ENCODE measurements at places on chromosomes 11 and 22. TPM values are rescaled to one million over a fixed set of nuclear protein-coding genes. Genes with fewer than 3 reads are reported as not detected.

- no peaks in the 10 kb centered on the region for H3K27me3 ChIP-seq
- no peak overlapping the region for H3K4me3 ChIP-seq
Measured at GRCh38 chr11:106520146-106520912, 442.9 kb downstream of the AASDHPPT start.

DNA sequence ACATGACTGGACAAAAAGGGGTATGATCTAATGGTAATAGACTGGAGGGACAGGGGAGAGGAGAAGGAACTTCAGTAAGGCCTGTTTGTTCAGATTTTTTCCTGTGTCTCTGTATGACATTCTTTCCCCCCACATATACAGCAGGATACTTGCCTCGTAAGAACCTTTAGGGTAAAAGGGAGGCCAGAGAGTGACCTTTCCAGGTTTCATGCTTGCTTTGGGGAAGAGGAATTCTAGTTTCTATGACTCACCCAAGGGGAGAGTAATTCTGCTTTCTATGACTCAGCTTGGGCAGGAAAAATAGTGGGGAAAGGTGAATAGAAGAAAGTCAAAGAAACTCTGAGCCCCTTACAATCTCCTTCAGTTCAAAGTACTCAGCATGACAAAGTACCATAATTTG, 457.0 kb downstream of the DLG2 start:
- DNase-seq: no peak
- no peaks in the 10 kb centered on the region for H3K4me1 ChIP-seq
- no peaks in the 10 kb centered on the region for H3K36me3 ChIP-seq

- no peak overlapping the region for H3K27ac ChIP-seq
- H3K4me3 ChIP-seq: no peak overlapping the region
- no peak for DNase-seq
Measured at GRCh38 chr11:81253244-81253643, 1480.4 kb downstream of the FAM181B start.

DNA sequence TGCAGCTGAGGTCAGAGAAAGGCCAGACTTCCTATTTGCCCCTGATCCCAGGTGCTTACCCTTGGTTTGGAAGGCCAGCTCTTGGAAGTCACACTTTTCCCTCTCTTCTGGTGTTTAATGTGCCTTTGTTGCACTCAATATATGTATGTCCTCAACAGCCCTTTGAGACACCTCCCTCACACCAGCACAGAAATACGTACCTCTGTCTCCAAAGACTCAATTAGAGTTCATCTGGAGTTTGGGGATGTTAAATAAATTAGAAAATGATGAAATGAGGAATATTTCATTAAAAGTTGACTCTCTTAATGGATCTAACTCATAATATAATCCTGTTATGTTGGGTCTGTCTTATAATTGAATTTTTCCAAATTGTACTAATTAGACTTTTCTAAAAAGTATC, at the start of gene OR9G4:
Gene OR9G4 (minus strand): TSS at position 101 of the 400 bp plus-strand sequence. CDS start 4,931 bp downstream, outside the sequence.
- no peaks in the 10 kb centered on the region for H3K36me3 ChIP-seq
- H3K4me1 ChIP-seq: no peaks in the 10 kb centered on the region

DNA sequence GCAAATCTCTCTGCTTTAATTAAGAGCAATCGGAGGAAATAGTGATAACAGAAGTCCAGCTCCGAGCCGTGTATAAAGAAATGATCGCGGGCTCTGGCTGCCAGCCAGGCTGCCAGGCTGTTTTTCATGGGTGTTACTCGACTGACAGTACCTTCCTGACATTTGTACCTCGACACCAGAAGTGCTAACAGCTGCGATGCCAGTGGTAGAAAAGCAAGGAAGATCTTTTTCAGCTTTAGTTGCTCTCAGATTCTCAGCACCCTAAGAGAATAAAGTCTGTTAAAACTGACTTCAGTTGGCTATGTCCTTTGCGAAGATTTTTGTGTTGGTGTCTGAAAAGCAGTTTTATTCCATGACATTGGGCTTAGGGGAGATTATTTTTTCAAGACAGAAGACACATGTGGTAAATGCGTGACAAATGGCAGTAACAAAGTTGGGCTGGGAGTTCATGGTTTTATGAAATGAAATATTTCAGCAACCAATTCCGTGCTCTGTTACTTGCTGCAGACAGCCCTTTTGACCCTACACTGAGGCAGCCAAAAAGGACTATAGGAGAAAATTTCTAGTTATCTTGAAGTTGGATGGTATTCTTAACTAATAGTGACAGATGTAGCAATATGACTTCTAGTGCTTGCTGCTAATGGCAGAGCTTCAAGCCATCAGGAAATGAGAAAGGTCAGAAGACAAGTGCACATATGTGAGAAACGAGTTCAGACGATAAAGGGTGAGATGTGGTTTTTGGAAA, 296.2 kb downstream of the CNTN5 start:
- no peak overlapping the region for H3K27ac ChIP-seq
- H3K27me3 ChIP-seq: no peaks in the 10 kb centered on the region
- DNase-seq: no peak
- H3K4me3 ChIP-seq: no peak overlapping the region

DNA sequence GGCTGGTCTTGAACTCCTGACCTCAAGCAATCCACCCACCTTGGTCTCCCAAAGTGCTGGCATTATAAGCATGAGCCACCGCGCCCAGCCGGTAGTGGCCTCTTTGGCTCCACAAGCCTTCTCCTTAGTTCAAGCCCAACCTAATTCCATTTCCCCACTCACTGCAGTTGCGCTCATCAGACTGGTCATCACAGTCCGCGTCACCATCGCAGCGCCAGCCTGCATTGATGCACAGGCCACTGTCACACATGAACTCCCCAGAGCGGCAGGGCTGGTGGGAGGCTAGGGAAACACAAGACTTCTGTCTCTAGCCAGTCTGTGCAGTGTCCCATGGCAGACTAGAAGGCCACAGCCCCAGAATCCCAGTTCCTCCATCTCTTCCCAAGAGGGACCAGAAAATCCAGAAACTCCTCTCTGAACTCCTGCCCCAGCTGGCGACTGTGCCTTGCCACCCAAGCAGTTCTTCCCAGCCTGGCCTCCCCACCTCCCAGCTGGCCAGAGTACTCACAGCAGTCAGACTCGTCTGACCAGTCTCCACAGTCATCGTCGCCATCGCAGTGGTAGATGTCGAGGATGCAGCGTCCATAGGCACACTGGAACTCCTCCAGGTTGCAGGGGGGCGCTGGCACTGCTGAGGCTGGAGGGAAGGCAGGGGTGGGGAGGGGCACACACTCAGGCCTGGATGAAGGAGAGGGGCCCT, 19.8 kb downstream of the LRP4 start:
- no peaks in the 10 kb centered on the region for H3K36me3 ChIP-seq
- H3K27ac ChIP-seq: no peak overlapping the region
- no peaks in the 10 kb centered on the region for H3K27me3 ChIP-seq
- H3K4me3 ChIP-seq: no peak overlapping the region
- no peak for DNase-seq
- H3K4me1 ChIP-seq: no peaks in the 10 kb centered on the region

GRCh38 chr11:66317723-66318599, 1.1 kb upstream of the CD248 start:
- no peak overlapping the region for H3K4me3 ChIP-seq
- no peaks in the 10 kb centered on the region for H3K27me3 ChIP-seq
- H3K27ac ChIP-seq: no peak overlapping the region
- no peaks in the 10 kb centered on the region for H3K4me1 ChIP-seq
- H3K36me3 ChIP-seq: no peaks in the 10 kb centered on the region

- H3K4me3 ChIP-seq: no peak overlapping the region
- DNase-seq: no peak
- no peaks in the 10 kb centered on the region for H3K27me3 ChIP-seq
- H3K4me1 ChIP-seq: no peaks in the 10 kb centered on the region
- H3K36me3 ChIP-seq: no peaks in the 10 kb centered on the region
Measured at GRCh38 chr11:22778642-22779041, 51.0 kb downstream of the SVIP start.

DNA sequence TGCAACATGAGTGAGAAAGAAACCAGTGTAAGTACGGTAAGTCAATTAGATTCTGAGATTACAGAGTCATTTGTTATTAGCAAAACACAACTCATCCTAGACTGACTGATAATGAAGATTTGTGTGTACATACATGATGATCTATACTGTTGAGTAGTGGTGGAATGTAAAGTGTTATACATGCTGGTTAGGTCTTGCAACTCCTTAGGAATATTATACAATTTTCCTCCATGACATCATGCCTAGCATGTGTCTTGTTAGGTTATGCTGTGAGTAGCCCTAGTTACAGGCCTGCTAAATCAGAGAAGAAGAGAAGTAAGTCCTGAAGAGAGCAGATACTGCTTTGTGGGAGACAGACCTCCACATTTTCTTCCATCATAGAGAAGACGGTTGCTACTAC, 880.6 kb downstream of the LUZP2 start:
- H3K27ac ChIP-seq: no peak overlapping the region
- no peaks in the 10 kb centered on the region for H3K4me1 ChIP-seq
- no peak for DNase-seq
- no peaks in the 10 kb centered on the region for H3K27me3 ChIP-seq
- H3K4me3 ChIP-seq: no peak overlapping the region

DNA sequence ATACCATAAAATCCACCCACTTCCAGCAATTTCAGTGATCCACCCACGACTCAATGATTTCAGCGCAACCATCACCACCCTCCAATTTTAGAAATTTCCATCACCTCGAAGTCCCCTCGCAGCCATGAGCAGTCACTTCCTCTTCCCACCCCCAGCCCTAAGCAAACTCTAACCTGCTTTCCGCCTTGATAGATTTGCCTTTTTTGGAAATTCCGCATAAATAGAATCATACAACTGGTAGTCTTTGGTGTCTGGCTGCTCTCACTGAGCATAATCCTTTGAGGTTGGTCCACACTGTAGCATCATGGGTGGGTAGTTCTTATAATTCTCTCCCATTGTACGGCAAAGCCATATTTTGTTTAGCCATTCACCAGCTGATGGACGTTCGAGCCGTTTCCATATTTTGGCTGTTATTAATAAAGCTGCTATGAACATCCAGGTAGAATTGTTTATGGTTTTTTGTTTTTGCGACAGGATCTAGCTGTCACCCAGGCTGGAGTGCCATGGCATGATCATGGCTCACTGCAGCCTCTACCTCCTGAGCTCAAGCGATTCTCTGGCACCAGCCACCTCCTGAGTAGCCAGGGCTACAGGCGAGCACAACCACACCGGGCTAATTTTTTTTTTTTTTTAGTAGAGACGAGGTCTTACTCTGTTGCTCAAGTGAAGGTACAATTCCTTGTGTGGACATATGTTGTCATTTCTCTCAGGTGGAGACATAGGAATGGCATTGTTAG, 16.0 kb downstream of the PIM3 start:
- H3K27me3 ChIP-seq: no peaks in the 10 kb centered on the region
- DNase-seq: peak; percentile 13
- no peaks in the 10 kb centered on the region for H3K36me3 ChIP-seq
- no peak overlapping the region for H3K27ac ChIP-seq
- no peak overlapping the region for H3K4me3 ChIP-seq
- H3K4me1 ChIP-seq: no peaks in the 10 kb centered on the region

DNA sequence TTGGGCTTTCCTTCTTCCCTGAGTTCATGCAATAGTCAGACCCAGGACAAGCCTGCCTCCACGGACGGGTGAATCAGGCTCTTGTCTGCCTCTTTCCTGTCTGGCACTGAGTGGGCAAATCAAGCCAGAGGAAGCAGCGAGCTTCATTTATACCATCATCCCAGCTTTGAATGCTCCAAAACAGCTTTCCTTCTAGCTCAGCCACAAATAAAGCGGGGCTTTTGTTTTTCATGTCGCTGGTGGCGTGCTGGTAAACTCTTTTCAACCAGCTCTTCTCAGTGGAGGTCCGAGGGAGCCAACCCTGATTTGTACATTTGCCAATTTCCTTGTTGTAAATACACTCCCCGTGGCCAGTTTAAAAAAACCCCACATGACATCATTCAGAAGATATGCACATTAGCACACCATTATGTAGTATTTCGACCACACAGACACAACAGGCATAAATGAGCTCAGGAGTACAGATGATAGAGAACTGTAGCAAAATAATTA, 8.6 kb downstream of the C11orf91 start:
- no peaks in the 10 kb centered on the region for H3K27me3 ChIP-seq
- H3K27ac ChIP-seq: no peak overlapping the region
- H3K36me3 ChIP-seq: no peaks in the 10 kb centered on the region
- H3K4me3 ChIP-seq: no peak overlapping the region
- DNase-seq: peak; percentile 87

DNA sequence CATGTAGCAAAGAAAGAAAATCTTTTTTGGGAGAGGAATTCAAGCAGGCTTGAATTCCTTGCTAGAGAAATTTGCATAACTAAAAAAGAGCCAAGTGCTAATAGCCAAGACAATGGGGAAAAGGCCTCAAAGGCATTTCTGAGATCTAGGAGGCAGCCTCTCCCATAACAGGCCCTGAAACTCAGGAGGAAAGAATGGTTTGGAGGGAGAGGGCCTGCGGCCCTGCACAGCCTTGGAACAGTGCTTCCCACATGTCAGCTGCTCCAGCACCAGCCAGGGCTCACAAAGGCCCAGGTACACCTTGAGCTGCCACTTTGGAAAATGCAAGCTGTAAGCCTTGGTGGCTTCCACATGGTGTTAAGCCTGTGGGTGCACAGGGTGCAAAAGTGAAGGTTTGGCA, 55.5 kb upstream of the TSPAN18 start:
- no peaks in the 10 kb centered on the region for H3K36me3 ChIP-seq
- H3K27ac ChIP-seq: no peak overlapping the region
- H3K4me3 ChIP-seq: no peak overlapping the region
- no peak for DNase-seq
- H3K27me3 ChIP-seq: no peaks in the 10 kb centered on the region

The OR8A1 gene
- not detected for total RNA-seq

The KRTAP5-4 gene
- not detected for total RNA-seq

The OR51B5 gene
- total RNA-seq: 0.71 TPM
